Mesothelial cell of epicardium (in vitro differentiated cells): ENCODE measurements at places on chromosomes 6 and 20.

GRCh38 chr20:4956200-4956810 is 45.0 kb downstream of the SLC23A2 start:
- H3K27me3 ChIP-seq: no peaks in the 10 kb centered on the region
- no peak overlapping the region for H3K27ac ChIP-seq
- peaks cover under 1% of the 10 kb centered on the region for H3K4me1 ChIP-seq
- H3K36me3 ChIP-seq: peaks cover 10% of the 10 kb centered on the region

GRCh38 chr6:52326540-52327364 is 35.2 kb upstream of the PAQR8 start:
- H3K4me1 ChIP-seq: peaks cover 52% of the 10 kb centered on the region
- no peak for DNase-seq
- peaks cover 7% of the 10 kb centered on the region for H3K27me3 ChIP-seq
- H3K36me3 ChIP-seq: no peaks in the 10 kb centered on the region
- H3K27ac ChIP-seq: no peak overlapping the region

DNA sequence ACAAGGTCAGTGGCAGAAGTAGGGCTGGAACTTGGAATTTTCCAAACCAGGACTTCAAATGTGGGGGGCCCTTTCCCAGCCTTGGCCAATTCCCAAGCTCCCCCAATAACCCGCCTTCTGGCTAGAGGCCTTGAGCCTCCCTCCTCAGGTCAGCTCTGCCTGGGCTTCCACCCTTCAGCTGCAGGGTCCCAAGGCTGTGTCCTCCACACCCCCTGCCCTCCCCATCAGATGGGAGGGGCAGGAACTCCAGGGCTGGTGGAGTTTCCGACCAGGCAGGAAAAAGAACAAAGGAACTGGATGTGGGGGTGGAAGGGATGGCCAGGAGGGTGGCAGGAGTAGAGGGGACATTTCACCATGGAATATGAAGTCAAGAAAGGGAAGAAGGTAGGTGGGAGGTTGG is at the start of gene CCM2L:
Gene CCM2L (plus strand): TSS at position 338 of the 400 bp plus-strand sequence. CDS start 17 bp downstream, at position 355.
- H3K27me3 ChIP-seq: peaks cover 47% of the 10 kb centered on the region
- no peak within 1 kb of the TSS for H3K4me3 ChIP-seq
- H3K4me1 ChIP-seq: no peaks in the 10 kb centered on the region
- H3K27ac ChIP-seq: no peak within 1 kb of the TSS

- H3K4me1 ChIP-seq: peaks cover 4% of the 10 kb centered on the region
- no peak overlapping the region for H3K4me3 ChIP-seq
- no peaks in the 10 kb centered on the region for H3K27me3 ChIP-seq
- no peak for DNase-seq
- H3K27ac ChIP-seq: no peak overlapping the region
Measured at GRCh38 chr20:62244644-62245108, 6.4 kb downstream of the OSBPL2 start.
